ENCODE measurements at places on chromosomes 7 and 10.

DNA sequence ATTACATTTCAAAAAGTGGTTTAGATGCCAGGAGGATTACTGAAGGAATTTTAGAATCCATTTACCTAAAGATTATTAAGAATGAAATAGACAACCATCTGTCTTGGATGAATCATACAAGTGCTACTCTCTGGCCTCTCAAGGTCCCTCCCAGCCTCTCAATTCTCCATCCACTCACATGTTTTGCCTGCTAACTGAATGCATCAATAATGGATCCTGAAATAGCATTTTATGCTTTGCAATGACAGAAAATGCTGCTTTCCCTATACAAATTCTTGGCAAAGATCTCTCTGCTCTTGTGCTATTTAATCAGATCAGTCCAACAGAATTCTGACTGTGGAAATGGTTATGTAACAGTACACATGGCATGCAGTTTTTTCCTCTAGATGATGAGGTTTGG lies 68.1 kb downstream of the HBP1 start:
- DNase-seq, result no peak

- peak; percentile 57 for DNase-seq
Measured at GRCh38 chr7:146892151-146892550, 775.5 kb downstream of the CNTNAP2 start.

- no peak for DNase-seq
Measured at GRCh38 chr10:70494966-70495365, 16.4 kb downstream of the PALD1 start.

DNA sequence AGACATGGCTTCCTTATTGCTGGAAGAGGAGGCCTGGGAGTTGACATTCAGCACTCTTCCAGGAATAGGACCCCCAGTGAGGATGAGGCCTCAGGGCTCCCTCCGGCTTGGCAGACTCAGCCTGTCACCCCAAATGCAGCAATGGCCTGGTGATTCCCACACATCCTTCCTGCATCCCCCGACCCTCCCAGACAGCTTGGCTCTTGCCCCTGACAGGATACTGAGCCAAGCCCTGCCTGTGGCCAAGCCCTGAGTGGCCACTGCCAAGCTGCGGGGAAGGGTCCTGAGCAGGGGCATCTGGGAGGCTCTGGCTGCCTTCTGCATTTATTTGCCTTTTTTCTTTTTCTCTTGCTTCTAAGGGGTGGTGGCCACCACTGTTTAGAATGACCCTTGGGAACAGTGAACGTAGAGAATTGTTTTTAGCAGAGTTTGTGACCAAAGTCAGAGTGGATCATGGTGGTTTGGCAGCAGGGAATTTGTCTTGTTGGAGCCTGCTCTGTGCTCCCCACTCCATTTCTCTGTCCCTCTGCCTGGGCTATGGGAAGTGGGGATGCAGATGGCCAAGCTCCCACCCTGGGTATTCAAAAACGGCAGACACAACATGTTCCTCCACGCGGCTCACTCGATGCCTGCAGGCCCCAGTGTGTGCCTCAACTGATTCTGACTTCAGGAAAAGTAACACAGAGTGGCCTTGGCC lies 4.3 kb downstream of the PGAM2 start:
- peak; percentile 50 for DNase-seq

GRCh38 chr7:158390460-158390859 lies 197.2 kb downstream of the PTPRN2 start:
- no peak for DNase-seq

GRCh38 chr7:36262309-36263094 lies 109.4 kb downstream of the EEPD1 start:
- DNase-seq, result no peak

- DNase-seq, result no peak
Measured at GRCh38 chr7:155802906-155803417, 9.3 kb downstream of the SHH start.

GRCh38 chr7:25900877-25901276 lies 251.1 kb upstream of the NFE2L3 start:
- no peak for DNase-seq

DNA sequence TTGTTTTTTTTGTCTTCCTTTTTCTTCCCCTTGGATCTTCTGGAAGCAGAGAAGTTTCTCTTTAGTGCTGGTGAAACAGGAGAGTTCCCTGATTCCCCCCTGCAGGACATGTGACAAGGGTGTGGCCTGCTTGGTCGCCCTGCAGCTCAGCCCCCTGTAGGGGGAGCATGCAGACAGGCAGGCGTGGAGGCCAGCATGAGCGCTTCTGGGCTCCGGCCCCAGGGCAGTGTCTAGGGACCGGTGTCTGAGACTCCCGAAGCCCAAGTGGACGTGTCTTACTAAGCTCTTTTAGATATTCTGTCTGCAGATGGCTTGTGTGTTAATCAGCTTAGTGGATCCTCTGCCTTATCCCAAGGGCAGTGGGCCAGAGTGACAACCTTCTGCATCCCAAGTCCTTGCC lies 26.1 kb downstream of the PRSS58 start:
- peak; percentile 80 for DNase-seq

DNA sequence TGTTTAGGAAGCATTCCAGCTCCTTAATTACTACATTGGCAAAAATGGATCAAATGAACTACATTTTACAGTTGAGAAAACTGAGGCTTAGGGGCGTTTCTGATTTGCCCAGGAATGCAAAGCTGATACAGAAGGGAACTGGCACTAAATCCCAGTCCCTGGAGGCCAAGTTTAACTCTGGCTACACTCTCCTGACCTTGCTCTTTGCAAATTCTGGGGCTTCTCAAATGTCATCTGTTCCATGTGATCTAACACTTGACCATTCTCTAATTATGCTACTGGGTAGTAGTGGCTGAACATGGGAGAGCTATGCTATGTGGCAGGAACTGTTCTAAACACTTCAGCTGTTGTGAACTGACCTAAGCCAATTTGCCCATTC lies 11.3 kb upstream of the HABP2 start:
- no peak for DNase-seq

DNA sequence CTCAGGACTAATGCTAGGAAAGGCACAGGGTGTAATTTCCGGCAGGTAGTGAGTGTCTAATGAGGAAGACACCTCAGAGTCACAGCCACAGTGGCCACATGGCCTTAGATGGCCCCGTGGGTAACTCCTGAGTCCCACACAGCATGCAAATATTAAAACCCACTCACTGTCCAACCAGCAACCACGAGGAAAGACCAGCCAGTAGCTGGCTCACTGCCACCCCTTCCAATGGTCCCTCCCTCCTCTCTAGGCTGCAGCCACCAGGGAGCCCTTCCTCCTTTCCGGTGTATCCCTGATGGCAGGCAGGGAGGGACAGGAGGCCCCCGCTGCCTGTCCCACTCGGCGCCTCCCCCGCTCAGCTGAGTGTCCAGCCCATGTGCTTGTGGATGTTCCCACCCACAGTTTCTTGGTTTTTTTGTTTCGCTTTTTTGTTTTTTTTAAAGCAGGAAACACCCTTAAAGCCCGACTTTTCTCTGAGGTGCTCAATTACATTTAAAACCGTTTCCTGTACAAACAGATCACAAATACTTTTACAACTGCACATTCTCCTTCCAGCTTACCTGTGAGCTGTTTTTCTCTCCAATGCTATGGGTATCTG lies 9.2 kb downstream of the BNIP3 start:
- no peak for DNase-seq

DNA sequence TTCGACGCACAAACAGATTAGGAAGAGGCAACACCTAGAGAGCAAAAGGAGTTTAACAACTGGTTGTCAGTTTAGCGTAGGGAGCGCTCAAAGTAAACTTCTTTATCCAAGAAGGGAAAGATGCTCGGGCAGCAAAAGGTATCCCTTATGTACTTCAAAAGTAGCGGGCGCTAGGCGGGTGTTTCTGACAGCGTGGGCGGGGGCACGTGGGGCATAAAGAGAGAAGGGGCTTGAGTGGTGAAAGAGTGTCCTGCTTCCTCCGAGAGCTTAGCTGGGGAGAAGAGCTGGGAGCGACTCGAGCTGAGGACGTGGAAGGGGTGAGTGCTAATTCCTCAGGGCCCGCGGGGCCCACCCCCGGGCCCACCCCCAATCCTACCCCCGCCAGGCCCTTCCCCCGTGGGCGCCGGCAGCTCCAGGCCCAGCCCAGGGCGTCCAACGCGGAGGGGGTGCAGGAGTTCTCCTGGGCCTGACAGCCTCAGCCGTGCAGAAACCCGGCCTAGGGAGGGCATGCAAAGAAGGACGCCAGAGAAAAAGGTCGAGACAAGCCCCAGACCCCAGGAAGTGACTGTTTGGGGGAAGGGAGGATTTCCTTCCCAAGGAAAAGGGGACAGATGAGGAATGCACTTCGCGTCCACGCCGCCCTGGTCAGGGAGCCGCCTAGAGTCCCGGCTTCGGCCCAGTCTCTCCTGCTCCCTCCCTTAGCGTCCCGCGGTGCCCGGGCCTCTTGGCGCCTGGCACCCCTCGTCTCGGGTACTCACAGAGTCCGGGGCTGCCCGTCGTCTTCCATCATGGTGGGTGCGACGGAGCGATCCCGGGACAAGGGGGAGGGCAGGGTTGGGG lies 868 bp downstream of the TIAL1 start:
- DNase-seq, result peak; percentile 65

- DNase-seq, result peak; percentile 95
Measured at GRCh38 chr7:16668049-16668858, 22.3 kb downstream of the BZW2 start.

DNA sequence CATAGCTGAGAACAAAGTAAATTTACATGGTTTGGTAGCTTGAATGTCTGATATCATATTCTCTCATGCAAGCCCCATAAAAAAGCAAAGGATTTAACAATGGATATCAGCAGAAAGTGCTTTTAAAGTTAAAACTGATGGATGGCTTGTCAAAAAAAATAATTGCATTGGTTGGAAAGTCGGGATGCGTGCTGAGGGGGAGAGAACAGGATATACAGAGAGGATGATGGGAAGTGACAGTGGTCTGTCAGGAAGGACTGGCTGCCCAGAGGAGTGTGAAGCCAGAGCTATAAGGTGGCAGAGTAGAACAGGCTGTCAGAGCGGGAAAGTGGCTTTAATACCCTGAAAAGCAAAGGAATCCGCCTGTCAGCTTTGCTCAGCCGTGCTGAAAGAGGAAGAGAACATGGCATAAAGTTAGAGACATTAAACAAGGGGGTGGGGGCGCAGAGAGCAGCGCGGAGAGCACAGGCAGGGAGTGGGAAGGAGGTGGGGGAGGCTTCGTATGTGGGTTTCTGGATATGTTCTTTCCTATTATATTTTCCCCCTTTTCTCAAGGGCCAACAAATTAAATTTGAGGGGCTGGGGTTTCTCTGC lies 493.0 kb downstream of the LRMDA start:
- no peak for DNase-seq

DNA sequence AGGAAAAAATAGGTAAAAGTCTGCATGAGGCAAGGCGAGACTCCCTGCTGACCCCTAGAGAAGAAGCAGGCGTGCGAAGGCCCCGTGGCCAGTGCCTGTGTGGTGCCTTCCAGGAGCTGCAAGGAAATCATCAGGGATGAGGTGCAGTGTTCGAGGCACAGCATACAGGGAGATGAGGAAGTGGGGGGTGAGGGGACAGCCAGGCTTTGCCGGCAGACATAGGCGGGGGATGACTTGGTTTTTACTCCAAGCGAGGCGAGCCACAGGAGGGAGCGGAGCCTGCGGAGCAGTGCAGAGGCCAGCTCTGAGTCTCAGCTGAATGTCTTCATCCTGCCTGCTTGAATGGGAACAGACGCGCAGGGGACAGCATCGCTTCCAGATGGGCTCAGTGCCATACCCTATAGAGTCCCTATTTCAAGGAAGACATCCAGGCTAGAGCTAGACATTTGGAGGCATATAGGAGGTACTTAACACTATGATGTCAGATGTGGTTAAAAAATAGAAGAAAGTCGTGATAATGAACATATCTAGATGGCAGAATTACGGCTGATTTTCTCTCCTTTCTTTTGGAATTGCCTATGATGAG lies 49.5 kb downstream of the TCERG1L start:
- DNase-seq, result peak; percentile 16

GRCh38 chr10:133026726-133027395 lies 60.9 kb upstream of the ADGRA1 start:
- DNase-seq, result no peak

DNA sequence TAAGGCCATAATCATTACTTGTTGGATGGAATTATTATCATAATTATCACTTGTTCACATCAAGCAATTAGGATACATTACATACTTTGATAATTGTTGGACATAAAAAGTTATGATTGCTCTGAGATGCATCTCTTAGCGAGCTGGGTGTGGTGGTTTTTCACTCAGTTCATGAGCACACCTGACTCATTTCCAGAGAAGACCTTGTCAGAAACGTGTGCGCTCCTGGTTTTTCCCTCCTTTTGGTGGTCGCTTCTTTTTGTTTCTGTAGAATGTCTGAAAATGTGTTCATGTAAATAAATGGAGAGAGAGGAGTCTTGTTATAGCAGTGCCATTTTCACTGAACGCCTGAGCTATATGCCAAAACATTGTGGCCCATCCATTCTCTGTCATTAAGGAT lies 141.3 kb downstream of the PAXIP1 start:
- DNase-seq, result no peak

- no peak for DNase-seq
Measured at GRCh38 chr7:71886046-71886445, 526.1 kb downstream of the CALN1 start.

DNA sequence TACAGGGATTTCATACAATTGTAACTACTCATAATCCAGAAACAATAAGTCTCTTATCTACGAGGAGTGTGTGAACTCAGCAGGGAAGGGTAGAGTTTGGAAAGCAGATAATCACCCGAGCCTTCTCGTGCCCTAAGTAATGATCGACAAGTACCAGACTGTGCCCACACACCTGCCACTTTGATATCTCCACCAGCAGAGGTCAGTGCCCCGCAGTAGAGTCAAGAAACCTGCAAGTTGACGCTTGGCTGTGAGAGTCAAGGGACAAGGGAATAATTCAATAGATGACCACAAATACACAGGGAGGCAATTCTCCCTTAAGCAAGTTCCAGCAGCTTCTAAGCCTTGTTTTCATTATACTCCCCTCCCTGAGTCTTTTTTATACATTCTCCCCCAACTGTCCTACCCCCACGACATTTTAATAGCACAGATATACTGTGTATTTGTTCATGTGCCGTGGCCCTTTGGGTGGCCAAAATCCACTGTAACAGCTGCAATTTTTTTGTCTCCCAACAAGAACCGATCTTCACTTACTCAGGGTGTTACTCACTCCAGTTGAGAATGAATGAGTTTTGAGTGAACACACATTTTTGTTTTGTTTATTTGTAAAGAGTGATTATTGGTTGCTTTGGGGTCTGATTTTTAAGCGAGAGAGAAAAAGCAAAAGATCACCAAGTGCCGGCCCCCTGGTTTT lies 106.9 kb upstream of the RHEB start:
- no peak for DNase-seq

GRCh38 chr7:90944021-90944420 lies 320.2 kb upstream of the FZD1 start:
- DNase-seq, result no peak

- DNase-seq, result no peak
Measured at GRCh38 chr10:72008096-72008981, 44.1 kb downstream of the CHST3 start.

DNA sequence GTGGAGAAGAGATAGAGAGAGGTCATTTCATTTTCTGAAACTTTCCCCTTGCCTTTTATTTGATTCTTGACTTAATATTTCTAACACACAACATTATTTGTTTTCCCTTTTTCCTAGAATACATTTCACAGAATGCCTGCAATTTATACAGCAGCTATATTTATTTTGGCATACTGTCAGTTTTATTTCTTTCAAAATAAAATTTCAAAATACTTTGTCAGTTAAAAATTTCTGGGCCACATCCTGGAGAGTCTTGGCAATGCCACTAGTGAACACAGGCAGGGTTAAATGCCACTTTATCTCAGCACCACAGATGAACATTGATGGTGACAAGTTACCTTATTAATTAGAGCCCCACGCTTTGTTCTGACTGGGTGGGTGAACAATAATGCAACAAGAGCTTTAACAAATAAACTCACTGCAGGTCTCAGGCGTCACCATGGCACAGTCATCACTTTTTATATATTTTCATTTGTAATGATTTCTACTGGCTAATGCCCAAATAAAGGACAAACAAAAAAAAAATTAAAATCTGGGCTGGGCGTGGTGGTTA lies 494.0 kb downstream of the KIF20B start:
- no peak for DNase-seq
